ENCODE measurements at places on chromosomes 12 and 14. TPM values are rescaled to one million over a fixed set of nuclear protein-coding genes. Genes with fewer than 3 reads are reported as not detected.

RFX4 gene
- not detected for total RNA-seq

ASIC1 gene
- 2.5 TPM for total RNA-seq

DNA sequence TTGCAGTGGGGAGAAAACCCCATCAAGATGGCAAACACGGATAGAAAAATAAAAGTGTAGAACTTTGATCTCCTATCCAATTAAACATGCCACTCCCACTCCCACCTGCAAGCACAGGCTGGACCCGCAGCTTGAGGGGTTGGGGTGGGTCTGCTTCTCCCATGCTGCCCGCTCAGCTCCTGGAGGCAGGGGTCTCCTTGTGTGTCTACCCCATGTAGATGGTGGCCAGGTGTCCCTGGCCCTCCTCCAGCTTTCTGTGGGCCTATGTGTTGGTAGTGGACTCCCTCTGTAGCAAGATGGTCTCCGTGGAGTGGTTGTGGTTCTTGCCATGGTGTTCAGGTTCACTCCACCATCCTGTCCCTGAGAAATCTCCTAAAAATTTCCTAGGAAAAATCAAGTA is 23.5 kb upstream of the FGF23 start:
- no peak for DNase-seq

DNA sequence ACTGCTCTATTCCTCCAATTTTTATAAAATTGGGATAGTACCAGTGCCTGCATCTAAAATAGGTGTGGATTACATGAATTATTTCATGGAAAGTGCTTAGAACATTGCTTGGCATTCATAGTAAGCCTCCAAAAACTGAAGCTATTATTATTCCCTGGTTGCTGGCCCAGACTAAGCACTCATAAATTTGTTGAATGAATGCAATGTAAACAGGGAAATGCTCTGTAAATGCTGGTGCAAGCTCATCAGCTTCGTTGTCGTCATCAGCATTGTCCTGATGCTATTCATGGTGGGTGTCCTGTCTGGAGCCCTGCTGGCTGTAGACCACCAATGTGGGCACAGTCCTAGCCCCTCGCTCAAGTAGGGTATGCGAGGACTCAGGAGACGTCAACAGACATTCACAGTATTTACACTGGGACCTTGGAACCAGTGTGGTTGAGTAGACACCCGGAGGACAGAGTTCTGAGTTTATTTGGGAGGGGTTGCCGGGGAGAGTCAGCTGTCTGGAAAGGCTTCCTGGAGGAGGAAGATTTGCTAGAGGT is 16.5 kb downstream of the BDKRB2 start:
- DNase-seq = no peak

DNA sequence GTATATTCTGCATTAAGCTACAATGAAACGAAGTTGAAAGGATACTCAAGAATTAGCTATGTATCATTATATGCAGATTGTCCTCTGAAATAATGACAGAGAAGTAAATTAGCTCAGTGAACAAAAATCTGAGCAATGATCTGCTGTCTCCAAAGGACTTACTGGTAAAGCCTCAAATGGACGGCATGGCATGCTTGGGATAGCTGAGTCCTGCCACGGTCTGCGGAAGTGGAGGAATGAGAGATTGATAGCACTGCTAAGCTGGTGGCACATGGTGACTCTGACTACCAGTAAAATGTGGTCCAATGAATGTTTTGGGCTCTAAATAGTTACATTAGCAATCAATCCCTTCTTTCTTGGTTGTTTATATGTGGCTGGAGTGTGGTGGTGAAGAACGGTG is 3.7 kb upstream of the DENND5B start:
- DNase-seq = no peak

DNA sequence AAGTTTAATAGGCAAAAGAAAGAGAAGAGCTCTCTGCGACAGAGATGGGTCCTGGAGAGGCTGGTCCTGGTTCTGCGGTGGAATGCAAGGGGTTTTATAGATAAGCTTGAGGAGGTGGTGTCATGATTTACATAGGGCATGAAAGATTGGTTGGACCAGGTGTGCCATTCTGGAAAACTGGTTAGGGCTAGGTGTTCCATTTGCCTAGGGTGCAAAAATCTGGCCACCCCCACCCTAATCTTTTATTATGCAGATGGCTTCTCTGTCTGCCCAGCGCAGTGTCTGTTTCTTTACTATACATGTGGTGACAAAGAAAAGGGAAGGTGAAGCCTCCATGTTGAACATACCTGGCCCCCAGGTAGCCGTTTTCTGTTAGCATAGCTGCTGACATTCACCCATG is 65.4 kb downstream of the ERC1 start:
- DNase-seq = no peak

DNA sequence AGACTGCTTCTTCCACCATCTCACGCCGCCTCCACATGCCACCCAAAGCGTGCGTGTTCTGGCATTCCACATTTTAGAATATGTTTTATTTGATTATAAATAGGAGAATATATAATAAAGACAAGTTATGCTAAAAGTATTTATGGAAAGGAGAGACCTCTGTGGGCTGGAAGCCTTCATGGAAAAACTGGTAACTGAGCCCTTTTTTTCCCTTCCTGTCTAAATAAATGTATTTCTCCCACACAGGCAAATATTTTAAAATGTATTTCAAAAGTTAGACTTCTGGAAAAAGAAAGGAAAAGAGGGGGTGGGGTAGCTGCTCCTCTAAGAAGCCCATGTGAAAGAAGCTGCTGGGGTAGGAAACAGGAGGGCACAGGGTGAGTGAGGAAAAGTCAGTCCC is 16.1 kb upstream of the NR4A1 start:
- DNase-seq = no peak
